Stimulated activated CD8-positive, alpha-beta memory T cell treated with anti-CD3 and anti-CD28 coated beads, Interleukin-2, amount 100 ng/mL, for 1 hour (primary cell): ENCODE measurements at places on chromosomes 11 and 22.

DNA sequence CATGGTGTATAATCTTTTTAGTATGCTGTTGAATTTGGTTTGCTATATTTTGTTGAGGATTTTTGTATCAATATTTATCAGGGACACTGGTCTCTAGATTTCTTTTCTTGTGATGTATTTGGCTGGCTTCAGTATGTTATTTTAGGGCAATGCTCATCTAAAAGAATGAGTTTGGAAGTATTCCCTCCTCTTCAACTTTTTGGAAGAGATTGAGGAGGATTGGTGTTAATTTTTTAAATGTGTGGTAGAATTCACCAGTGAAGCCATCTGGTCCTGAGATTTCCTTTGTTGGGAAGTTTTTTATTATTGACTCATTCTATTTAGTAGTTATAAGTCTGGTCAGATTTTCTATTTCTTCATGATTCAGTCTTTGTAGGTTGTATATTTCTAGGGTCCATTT lies 22.1 kb upstream of the SPATA19 start:
- DNase-seq: no peak

GRCh38 chr11:84714316-84714780 lies 912.8 kb downstream of the DLG2 start:
- no peak for DNase-seq

DNA sequence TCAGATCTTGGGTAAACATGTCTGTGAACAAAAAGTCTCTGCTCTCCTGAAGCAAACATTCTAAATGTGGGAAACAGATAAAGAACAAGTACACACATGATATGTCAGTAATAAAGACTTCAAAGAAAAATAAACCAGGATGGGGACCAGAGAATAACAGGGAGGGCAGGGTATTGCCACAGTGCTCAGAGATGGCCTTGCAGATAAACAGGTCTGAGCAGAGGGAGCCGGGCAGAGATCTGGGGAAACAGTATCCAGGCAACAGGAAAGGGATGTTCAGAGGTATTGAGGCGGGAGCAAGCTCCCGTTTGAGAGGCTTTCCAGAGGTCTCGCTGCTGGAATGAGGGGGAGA lies 2.9 kb downstream of the CCDC86 start:
- no peak for DNase-seq

GRCh38 chr22:20236052-20236717 lies 31.9 kb downstream of the RTN4R start:
- DNase-seq: no peak

GRCh38 chr11:84194696-84195095 lies 908.5 kb upstream of the CCDC90B start:
- DNase-seq: no peak

DNA sequence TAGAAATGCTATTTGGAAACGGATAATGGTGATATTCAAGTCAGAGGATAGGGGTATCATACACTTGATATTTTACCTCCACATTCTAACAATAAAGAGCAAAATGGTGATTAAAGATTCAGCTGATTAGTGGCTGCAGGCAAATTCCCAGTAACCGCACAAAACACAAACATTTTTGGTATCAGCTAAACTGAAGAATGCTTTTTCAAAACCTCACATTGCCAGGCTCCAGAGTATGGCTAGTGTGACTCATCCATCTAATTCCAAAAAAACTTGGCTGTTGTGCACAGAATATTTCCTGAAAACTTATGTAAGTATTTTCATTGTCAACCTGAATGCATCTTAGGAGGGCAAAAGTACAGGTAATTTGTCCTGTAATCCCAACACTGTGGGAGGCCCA lies 10.9 kb downstream of the SRPRA start:
- DNase-seq: no peak

DNA sequence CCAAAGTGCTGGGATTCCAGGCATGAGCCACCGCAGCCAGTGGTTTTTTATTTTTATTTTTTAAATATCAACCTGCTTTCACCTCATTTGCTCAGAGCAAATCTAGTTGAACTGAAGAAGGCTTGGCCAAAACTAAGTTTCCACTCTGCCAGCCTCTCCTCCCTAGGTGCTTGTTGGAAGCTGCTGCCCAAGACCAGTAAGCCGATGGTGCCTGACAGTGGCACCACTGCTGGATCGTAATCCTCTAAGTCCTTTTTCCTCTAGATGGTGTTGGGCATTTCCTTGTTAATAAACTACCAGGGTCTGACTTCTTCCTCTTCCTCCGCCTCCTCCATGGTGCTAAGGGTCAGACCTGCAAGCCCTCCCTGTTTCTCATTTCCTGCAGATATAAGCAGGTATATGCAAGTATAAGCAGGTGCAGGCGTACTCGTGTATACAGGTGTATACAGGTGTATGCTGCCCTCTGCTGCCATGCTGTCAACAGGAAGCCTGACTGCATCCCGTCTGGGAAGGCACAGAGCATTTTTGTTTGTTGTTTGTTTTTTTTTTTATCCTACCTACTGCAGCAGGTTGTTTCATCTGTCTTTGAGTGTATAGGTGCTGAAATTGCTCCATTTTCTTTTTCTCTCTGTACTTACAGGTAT lies 1.6 kb downstream of the NADSYN1 start:
- no peak for DNase-seq

DNA sequence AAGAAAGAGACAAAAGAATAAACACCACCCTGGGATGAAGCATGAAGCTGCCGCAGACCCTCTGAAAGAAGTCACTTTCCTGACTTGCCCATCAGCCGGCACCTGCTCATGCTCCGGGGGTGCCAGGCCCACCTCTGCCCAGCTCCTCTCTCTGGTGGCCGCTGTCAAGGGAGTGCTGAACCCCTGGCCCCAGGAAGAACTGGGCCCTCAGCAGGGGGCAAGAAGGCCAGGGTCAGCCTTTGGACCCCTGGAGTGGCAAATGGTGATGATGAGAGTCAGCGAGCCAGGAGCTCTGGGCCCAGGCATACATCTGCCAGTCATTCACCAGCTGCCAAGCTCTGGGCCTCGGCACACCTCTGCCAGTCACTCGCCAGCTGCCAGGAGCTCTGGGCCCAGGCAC lies 17.4 kb downstream of the TTLL8 start:
- DNase-seq: no peak

DNA sequence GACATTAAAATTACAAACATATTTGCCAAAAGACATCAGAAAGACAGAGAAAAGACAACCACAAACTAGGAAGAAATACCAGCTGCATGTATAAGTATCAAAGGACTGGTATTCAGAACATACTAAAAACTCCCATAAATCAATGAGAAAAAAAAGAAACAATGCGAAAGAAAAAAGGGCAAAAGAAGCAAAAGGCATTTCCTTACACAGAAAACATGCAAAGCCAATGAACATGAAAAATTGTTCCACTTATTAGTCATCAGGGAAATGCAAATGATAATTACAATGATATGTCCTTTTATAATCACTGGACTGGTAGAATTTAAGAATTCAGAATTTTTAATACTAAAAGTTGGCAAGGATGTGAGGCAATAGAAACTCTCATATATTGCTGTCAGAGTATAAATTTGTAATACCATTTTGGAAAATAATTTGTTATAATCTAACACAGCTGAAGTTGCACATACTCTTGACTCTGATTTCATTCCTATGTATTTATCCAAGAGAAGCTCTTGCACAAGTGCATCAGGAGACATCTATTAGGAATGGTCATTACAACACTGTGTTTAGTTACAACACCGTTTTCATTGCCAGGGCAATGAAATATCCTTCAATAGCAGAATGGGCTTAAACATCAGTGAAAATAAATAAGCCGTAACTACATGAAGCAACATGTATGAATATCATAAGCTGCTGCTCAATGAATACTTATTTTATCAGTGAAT lies 279.7 kb downstream of the SWAP70 start:
- no peak for DNase-seq

DNA sequence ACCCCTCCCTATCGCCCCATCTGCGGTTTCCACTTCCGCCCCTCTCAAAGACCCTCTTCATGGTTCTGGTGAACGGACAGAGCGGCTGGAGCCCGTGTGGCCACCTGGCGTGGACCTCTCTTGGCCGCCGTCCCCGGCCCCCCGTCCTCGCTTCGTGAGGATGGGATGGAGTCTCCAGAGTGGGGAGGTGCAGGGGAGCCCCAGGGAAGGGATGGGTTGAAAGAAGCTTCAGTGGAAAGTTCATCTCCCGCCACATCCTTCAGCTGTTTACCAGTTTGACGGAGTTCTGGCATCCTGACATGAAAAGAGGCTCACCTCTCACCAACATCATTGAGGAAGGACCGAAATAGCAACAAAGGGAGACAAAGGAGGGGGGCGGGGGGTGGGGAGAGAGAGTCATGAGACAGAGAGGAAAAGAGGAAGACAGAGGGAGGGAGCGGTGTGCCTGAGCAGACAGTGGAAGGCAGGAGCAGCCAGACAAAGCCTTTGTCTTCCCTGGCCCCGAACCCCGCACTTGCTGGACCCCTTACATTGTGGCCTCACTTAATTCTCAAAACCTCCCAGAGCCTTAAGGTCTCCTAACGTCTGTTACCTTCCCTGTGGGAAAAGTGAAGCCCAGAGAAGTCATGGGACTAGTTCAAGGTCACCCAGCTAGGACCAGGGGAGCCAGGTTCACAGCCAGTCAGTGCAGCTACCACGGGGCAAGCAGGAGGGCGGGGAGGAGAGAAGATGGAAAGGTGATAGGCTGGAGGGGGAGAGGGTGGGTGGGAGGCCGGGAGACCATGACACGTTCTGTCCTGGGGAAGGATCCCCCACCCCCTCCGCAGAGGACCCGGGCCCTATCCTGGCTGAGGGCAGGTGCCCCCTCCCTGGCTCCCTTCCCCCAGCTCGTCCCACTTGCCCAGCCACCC lies 54.9 kb downstream of the CD6 start:
- DNase-seq: no peak

DNA sequence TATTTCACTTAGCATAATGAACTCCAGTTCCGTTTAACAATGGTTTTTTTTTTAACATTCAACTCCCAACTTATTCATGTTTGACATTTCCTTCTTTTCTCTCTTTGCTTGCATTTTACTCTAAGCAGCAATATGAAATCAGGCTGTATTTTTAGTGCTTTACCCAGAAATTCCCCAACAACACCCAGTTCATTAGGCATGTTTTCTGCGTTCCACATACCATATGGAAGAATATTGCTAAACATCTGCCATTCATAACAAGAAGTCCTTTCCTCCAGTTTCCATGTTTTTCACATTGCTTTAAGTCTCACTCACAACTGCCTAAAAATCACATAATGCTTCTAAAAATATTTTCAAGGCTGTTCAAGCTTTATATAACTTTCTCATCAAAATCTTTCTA lies 45.8 kb downstream of the PLAAT5 start:
- no peak for DNase-seq

- DNase-seq: no peak
These were observed 8.3 kb upstream of the MIEF1 start for GRCh38 chr22:39493759-39494158.

DNA sequence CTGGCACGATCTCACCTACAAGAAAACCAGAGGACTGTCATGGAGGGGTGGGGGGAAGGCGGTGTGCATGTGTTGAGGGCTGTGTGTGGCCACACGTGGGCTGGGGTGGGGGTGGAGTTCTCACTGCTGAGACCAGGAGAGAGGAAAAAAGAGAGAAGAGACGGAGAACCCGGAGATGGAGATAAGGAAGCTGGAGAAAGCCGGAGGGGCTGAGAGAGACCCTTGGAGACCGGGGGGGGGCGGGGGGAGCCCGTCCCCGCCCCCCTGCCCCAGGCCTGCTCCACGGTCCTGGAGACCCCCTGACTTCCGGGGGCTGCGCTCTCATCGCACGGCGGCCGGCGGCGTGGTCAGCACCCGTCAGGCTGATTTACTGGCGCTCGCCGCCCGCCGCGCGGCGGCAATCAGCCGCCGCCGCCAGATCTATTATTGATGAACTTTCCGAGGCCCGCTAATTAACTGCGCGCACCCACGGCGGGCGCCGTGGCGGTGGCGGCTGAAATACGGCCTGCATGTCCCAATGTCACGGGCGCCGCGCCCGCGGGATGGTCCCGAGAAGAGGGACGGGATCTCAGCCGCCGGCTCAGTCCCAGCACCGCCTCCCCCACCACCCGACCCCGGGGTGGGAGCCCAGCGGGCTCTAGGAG lies 187.4 kb downstream of the MN1 start:
- DNase-seq: no peak

GRCh38 chr22:49446759-49447710 lies 380.6 kb downstream of the BRD1 start:
- DNase-seq: no peak

DNA sequence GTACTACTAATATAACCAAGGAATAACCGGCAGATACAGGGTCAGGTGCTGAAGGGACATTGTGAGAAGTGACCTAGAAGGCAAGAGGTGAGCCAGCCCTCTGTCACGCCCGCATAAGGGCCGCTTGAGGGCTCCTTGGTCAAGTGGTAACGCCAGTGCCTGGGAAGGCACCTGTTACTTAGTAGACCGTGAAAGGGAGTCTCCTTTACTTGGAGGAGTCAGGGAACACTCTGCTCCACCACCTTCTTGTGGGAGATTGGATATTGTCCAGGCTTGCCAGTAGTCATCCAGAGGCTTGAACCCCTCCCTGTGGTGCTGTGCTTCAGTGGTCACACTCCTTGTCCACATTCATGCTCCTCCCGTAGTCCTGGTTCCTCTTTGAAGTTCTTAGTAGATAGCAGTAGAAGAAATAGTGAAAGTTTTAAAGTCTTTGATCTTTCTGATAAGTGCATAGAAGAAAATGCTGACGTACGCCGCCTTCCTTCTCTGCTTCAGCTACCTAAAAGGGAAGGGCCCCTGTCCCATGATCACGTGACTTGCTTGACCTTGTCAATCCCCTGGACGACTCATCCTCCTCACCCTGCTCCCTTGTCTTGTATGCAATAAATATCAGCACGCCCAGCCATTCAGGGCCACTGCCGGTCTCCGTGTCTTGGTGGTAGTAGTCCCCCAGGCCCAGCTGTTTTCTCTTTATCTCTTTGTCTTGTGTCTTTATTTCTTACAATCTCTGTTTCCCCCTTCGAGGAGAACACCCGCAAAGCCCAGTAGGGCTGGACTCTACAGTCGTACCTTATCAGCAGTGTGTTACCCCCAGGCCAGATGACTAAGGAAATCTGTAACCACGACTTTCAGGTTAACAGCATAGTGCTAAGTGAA lies 6.1 kb downstream of the NUP50 start:
- no peak for DNase-seq

DNA sequence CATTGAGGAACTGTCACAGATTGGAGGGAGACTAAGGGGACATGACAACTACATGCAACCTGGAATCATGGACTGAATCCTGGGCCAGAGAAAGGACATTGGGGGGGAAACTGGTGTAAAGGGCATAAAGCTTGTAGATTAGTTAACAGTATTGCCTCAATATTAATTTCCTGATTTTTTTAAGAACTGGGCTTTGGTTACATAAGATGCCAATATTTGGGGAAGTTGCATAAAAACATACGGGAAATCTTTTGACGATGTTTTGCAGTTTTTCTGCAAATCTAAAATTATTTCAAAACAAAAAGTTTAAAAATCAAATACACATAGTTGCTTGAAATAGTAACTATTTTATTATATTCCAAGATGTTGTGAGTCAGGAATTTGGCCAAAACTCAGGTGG lies 2.9 kb upstream of the FOLR3 start:
- DNase-seq: no peak

- no peak for DNase-seq
These were observed at the start of gene PANX3 for GRCh38 chr11:124611064-124611463. Gene PANX3 (plus strand): TSS chr11:124611428. CDS start chr11:124611557, 129 bp downstream.

- DNase-seq: no peak
These were observed 29.4 kb downstream of the AMBRA1 start for GRCh38 chr11:46564459-46564858.

GRCh38 chr11:35376613-35377012 lies 42.7 kb downstream of the SLC1A2 start:
- DNase-seq: no peak
